8988T (cell line): ENCODE measurements at places on chromosomes 7 and 10.

- DNase-seq, result no peak
These were observed 80.7 kb downstream of the SLC37A3 start for GRCh38 chr7:140317597-140317996.

DNA sequence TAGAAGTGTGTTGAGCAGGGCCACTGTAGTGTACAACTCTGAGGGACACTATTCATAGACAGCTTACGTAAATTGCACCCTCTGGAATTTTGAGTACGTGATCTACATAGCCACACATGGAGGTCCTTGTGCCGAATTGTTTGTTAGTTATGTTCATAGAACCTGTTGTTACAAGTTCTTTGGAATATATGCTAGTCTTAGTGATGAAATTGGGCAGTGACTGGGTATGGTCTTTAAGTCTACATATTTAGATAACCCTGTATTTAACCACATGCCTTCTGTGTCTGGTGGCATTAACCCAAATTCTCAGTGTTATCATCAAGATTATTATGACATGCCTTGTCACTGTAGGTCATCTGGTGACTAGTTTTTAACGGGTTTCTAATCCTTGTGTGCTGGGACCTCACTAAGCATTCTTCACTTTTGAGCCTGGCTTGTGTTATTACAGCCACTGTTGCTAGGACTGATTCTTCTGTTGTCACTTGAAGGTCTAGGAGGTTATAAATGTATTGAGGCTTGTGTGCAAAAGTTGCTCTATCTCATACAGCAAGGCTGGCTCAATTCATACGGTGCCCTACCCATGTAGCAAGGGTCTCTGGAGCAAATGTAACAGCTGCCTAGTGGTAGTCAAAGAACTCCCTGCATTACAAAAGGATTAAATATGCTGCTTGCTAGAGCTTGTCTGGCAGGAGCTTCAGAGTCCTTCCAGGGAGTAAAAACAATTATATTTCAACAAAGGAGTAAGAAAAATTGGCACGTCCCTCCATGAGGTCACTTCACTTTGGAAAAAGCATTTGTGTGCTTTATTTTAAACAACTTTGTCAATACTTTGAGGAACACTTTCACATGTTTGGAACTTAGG lies 65.4 kb downstream of the CDK14 start:
- DNase-seq, result no peak

DNA sequence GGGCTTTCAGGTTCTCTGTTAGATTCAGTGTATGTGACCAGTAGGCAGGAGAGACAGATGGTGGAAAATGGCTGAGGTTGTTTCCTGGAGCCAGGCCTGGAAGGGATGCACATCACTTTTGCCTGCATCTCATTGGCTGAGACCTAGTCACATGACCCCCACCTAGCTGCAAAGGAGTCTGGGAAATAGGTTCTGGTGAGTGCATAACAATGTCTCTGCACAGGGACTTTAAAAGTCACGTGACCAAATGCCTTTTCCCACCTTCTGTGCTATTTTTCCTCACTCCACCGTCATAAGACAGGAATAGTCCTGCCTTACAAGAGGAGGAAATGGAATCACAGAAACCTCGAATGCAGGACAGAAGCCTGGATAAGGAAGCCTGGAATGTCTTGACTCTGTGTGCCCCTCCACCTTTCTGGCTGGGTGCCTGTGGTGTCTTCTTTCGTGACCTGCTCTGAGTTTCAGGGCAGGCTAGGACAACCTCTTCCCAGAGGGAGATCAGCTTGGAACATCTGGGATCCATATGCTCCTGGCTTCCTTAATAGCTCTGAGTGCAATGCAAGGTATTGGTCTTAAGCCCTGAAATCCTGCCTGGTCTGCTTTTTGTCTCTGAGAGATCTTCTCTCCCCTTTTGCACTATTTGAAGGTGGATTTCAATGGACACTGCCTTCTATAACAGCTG lies 139.9 kb upstream of the ZNF438 start:
- DNase-seq, result no peak

DNA sequence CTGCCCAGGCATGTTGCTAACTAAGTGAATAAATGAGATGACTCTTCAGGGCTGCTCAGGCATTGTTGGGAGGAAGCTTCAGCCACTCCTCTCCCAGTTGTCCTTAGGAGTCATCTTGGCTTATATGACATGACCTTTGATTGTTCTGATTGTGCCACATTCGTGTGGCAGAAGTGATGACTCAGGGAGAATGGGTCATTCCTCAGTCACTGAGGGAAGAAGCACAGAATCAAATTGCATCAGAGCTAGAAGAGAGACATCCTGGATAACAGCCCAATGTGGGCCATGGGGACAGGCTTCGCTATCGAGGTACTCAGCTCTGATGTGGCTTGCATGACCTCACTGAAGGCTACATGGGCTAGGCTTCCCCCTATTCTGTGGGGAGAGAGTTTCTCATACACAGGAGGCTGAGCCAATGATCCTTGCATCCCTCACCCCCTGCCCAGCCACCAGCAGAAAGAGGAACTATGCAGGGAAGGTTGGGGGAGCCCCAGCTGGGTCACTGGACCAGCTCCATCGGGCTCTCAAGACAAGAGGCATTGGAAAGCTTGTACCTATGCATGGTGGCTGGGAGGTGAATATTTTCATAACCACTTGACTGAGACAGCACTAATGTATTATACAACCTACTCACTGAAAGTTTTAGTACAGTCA lies 6.0 kb upstream of the HMX3 start:
- DNase-seq, result no peak

- no peak for DNase-seq
These were observed 10.2 kb downstream of the ZC3HAV1 start for GRCh38 chr7:139099172-139099947.

GRCh38 chr7:96016056-96016586 lies 243.8 kb downstream of the DYNC1I1 start:
- no peak for DNase-seq
